ENCODE measurements at places on chromosomes 3 and 15.

DNA sequence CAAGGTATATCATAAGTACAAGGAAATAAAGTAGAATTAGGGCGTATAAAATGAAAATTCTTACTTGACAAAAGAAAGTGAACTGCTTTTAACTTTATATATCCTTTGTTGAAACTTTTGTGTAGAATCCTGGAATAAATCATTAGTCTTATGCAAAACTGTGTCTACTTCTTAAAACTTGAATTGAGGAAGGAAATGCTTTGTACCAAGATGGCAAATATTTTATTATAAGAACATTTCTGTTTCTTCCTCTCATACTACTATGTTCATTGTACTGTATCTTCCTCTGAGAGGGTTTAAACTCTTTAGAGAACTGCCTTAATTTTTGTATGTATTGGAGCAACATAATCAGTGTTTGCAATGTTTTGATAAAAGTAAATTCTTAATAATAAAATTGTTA is 42.0 kb downstream of the RASA2 start:
- no peak for DNase-seq

DNA sequence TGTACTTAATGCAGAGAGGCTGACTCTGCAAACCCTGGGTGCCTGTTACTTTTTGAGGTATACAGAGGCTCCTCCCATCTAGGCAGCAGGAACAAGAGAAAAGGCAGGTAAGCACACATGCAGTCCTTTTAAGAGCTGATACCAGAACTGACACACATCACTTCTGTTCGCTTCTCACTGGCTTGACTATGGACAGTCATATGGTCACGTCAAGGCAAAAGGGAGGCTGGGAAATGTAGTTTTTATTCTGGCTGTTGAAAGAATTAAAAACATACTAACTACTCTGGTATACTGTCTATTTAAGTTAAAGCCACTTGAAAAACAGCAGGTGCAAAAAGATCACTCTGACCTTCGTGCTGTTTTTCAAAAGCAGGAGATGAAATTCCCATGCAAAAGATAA is 218.3 kb downstream of the CTNNB1 start:
- peak; percentile 1 for DNase-seq

- no peak for DNase-seq
These were observed 61.8 kb upstream of the P3H2 start for GRCh38 chr3:190182418-190183043.

DNA sequence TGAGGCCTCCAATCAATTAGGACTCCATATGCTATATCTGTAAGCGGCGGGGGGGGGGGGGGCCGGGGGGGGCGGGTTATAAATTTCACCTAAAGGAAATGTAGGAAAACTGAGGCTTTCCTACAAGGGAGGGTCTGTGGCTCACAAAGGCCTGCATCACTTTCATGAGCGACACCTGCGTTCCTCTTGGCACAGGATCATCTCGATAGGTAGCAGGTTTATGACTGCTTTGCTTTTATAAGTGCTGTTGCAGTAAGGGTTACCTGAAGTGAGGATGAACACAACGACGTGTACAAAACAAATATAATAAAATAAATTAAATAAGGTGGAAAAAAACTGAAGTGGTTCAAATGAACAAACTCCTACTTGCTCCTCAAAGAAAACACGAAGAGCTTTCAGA is 194.3 kb downstream of the FOXP1 start:
- DNase-seq = no peak

DNA sequence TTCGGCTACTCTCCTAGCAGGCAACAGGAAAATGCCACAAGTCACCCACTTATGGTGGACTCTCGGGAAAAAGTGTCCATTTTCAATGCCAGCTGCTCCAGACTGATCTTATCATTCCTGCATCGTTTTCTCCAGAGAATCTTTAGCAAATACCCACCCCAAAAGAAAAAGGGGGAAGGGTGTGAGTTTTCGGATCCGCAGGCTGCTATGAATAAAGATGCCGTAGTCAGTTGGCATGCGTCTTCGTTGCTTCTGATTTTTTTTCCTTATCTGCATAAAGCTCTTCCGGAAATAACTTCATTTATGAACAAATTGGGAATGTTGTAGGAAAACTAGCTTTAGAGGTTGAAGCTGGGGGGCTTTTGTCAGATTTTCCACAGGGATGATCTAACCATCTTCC is 22.4 kb upstream of the VILL start:
- DNase-seq = no peak

- DNase-seq = no peak
These were observed 56.6 kb downstream of the FBLN2 start for GRCh38 chr3:13605555-13605954.

- no peak for DNase-seq
These were observed 1635.5 kb downstream of the OTOL1 start for GRCh38 chr3:163132111-163132510.

DNA sequence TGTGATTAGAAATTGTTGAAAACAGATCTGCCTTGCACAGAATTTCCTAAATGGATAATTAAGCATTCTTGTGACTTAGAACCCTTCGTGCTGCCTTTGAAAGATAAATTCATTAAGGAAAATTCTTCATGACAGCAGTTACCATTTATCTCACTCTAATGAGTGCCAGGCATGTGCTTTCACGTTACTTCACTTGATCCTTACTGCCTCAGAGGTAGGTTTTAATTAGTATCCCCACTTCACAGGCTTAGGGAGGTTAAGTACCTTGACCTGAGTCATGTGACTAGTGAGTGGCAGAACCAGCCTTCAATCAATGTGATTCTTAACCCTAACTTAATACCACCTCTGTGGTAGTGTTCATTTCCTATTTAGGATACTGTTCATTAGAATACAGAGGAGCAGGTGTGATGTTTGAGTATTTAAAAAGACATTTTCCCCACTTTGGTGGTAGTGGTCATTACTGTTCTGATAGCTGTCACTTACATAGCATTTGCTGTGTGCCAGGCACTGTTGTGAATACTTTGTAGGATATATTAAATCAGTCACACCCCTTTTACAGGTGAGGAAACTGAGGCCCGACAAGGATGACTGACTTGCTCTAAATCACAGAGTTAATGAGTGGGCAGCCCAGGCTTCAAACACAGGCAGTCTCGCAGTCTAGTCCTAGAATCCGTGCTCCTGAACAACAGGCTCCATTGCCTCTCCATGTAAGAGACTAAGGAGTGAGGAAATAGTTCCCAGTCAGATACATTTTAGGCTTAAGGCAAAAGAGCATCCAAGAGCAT is 57.9 kb downstream of the RLBP1 start:
- DNase-seq = no peak

DNA sequence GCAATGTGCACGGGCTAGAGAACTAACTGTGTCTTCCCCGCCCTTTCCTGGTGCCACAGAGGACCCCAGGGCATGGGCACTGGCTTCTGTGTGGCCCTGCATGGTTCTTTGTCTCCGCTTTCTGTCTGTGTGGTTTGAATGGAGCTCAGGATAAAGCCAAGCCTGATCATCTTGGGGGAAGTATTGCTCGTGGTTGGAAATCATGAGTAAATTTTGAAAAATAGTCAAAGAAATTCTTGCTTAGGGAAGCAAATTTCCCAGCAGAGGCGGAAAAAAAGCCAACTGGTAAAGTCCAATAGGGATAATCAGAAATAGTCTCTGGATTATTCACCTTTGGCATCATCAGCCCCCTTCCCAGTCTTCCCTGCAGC is 55.4 kb downstream of the MAGEF1 start:
- DNase-seq = no peak

DNA sequence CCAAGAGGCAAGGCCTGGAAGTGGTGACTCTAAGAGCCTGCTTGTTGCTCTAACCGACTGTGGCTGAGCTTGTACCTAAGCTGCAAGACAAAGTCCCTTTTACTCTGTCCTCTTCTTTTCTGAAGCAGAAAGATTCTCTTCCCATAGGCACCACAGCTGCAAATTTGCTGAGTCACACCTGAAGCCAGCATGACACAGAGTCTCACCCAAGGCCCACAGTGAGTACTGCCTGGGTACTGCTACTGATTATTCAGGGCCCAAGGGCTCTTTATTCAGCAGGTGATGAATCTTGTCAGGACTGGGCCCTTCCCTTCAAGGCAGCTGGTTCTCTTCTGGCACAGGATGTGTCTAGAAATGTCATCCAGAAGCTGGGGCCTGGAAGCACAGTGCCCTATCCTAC is 18.9 kb upstream of the TIGIT start:
- DNase-seq = no peak

DNA sequence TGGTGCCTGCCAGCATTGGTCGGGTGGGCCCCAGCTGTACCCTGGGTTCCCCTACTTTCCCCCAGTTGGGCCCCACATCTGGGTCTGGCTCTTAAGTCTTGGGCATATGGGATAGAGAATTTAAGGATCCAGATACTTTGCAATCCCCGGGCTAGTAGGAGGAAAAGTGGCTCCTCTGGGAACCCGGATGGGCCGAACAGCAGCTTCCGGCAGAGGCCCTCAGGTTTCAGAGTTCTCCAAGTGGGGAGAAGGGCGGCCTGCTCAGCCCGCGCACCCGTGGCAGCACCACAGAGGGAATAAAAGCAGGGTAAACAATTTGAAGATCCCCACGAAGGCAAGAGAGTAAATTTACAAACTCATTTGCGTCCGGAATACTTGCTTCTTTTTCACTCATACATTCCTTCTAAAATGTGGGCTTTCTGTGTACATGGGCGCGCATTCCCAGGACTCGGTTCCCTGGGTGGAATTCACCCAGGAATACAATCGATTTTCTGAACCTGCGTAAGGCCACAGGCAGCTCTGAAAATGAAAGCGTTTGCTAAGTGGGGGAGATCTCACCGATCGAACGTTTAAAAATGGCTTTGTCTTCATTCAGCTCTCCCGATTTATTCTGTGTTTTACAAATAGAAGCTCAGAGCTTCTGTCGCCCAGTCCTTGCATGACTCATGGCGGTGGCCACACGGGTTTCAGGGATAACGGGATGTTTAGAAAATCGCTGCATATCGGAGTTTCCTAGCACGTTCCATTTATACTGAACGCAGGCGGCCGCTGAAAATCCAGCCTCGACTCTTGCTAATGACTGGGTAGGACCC is 74.0 kb upstream of the POLG start:
- DNase-seq = no peak

- DNase-seq = no peak
These were observed 238.7 kb downstream of the SV2B start for GRCh38 chr15:91338766-91339165.

DNA sequence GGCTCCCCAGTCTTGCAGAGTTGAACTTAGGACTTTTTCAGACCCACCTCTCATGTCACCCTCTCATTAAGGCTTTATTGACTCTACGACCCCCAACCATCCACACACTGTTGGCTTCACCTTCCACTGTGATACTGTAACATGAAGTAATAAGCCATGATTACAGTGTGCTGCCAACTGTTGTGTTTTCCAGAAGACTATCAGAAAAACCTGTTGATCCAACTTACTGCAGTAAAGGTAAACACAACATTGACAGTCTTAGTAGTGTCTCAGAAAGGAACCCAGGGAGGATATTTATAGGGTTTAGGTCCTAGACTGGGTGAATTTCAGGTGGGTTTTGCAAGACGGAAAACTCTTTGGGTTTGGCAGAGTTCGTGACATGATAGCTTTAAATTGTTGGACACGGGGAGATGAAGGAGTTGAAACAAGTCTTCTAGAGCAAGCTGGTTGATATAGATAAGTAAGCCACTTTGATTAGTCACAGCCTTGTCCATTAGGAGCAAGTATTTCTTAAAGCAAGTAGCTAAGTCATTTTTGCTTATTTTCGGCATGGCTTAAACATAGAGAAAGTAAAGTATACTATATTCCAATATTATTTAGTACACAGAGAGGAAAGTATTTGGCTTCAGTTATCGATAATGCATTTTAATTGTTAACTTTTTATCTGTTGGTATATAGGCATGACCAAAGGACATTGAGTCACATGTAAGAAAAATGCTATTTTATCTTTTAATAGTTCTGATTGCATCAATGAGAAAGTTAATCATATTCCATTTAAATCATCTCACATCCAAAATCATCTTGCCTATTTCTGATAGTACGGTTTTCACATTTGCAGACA is 2.4 kb upstream of the COL6A5 start:
- no peak for DNase-seq
